Posterior vena cava (tissue), 2 donors: ENCODE measurements at places on chromosomes 3 and 15. TPM values are rescaled to one million over a fixed set of nuclear protein-coding genes. Genes with fewer than 3 reads are reported as not detected.
A peak's percentile ranks its signal among the peaks of the same experiment; 100 is the strongest.

The ADAMTSL3 gene
- total RNA-seq = 17.4 TPM

The AGTR1 gene
- total RNA-seq = 6.9 TPM

The ZIC1 gene
- total RNA-seq = 8.7 TPM

The PPCDC gene
- 11.0 TPM for total RNA-seq

The SMAD6 gene
- total RNA-seq = 18.4 TPM

The PAK6 gene
- 0.38 TPM for total RNA-seq

The PPP2R3A gene
- total RNA-seq = 10.6 TPM

The KLF13 gene
- 49.6 TPM for total RNA-seq

The LRRIQ4 gene
- total RNA-seq = not detected

The AMOTL2 gene
- 49.9 TPM for total RNA-seq

The ACOX2 gene
- 20.6 TPM for total RNA-seq

- DNase-seq = no peak
Observed at GRCh38 chr3:108096532-108097321, 5.9 kb upstream of the CD47 start.

DNA sequence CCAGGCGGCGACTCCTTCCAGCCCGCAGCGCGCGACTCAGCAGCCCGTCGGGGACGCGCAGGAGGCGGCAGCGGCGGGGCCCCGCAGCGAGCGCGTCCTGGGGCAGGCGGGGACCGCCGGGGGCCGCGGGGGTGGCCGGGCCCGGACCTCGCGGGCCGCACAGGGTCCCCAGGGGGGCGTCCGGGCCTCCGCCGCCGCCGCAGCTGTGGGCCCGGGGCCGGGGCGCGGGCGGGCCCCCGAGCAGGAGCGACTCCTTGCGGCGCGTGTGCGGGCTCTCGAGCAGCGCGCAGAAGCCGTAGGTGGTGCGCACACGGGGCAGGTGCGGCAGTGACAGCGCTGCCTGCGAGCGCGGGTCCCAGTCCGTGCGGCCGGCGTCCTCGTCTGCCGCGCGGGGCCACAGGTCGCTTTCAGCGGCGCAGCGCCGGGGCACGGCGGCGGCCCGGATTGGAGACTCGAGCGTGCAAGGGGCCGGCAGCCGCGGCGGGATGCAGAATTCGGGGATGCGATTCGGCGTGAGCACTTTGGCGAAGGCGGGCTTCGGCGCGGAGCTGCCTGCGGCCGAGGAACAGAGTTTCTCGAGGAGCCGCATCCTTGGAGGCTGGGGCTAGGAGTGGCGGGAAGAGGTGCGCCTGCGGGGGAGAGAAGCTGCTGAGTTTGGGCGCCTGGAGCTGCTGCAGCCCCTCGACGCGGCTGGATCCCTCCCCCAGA, 535 bp downstream of the C2CD4B start:
- DNase-seq = peak; percentile 78

DNA sequence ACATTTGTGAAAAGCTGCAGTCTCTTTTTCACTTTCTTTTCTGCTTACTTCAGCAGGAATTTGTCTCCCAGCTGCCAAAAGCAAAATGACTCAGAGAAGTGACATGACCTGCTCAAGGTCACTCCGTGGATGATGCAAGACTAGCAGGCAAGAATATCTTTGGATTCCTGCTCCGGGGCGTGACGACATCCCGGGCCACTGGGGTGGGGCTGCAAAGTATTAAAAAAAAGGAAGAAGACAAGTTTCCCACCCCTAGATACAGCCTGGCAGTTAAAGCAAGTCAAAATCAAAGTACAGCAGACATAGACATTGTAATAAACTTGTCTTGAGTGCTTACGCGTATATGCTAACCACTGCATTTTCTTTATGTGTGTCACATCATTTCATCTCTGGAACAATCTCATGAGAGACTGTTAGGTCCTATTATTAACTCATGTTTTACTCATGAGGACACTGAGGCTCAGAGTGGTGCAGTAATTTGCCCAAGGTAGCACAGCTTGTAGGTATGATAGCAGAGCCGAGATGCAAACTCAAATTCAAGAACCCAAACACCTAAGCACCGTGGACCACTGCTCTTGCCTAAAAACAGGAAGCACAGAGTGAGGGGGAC, 485.2 kb upstream of the PROK2 start:
- DNase-seq = peak; percentile 96

DNA sequence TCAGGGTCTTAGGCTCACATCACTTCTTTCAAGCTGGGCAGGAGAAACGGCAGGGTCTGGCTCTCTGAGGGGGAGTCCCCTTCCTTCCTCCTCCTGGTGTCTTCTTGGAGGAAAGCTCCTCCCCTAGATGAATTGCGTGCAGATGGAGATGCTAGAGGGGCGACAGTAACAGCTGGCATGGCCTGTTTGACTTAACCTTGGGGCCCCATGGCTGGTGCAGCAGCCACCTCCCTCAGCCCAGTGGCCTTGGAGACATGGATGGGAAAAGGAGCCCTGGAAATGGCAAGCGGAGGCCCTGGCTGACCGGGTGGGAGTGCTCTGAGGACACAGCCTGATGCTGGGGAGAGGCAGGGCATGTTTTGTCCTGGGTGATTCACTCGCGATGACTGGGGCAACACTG, 20.2 kb downstream of the PAK6 start:
- no peak for DNase-seq

- DNase-seq = no peak
Observed at GRCh38 chr3:134423153-134423552, 48.9 kb upstream of the AMOTL2 start.

GRCh38 chr3:101171681-101172191, 148.6 kb downstream of the IMPG2 start:
- no peak for DNase-seq

DNA sequence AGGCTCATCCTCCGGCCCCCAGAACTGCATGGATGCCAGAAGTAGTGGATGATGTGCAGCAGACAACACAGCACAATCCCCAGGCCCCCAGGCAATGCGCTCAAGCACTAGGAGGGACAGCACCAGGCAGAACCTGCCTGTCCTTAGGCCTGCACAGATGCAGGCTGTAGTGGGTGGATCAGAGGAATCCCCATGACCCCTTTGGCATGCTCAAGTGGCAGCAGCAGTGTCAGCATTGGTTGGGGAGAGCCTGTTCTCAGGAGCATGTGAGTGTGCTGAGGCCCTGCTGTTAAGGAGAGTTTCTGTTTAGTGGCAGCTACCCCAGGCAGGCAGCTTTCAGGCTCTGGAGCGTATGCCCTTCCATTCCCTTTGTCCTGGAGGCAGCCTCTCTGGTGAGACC, 25.1 kb upstream of the CD200R1L start:
- DNase-seq = no peak

- DNase-seq = no peak
Observed at GRCh38 chr15:97009031-97009431, 678.5 kb downstream of the NR2F2 start.

DNA sequence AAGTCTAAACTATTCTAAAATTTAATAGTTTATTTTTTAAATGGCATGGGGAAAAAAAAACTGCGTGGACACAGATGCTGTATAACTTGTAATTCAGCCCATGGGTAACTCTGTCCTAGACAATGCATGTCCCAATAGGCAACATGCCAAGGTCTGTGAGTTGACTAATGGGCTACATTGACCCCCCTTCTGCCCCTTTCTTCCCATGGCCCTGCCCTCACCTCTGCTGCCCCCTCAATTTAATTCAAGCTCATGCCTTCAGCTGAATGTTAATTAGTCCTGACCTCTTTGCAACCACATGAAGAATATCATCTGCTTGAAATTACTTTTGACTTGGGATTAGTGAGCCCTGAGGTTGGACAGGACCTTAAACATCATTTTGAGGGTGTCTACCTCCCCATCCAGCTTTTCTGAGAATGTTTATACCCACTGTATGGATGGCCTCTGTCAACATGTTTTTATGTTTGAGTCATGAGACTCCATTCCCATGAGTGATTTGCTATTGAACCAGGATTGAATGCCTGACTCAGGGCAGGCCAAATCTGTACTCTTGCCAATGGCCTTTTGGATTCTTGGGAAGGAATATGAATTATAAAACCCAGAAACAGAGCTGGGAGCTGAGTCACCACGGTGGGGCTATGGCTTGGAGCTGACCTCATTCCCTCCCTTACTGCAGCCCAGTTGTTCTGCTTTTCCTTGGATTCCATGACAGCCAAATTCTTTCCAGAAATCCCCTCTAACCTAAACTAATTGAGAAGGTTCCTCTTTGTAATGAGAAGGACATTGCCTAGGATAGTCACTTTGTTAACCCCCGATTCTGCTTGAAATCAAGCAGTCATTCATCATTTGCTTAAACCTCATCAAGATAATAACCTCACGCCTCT, 33.5 kb upstream of the PDE8A start:
- DNase-seq = peak; percentile 88

DNA sequence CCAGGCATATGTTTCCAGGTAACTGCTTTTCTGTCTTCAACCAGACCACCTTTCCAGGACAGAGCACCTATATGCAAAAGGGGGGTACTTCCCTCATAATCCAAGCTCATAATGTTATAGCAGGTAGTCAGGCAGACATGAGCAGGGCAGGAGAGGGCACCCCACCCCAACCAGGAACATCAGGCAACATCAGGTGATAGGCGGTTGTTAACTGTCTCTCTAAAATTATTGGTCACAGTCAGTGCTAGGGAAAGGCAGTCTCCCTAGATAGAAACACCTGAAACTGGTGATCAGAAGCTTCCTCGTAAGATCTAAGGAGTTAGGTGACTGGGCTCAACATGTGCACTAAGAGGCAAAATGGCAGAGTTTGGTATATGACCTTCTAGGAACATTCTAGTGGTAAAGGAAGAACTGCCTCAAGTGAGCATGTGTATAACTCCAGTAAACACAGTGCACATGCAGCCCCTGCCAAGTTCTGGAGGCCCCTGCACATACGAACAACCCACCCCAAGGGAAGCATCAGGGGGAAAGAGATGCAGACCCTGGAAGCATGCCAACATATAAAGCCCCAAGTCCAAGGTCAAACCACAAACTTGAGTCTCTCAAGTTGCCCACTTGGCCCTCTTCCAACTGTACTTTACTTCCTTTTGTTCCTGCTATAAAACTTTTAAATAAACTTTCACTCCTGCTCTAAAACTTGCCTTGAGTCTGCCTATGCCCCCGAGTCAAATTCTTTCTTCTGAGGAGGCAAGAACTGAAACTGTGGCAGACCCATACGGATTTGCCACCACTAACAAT, 270.9 kb downstream of the ULK4 start:
- no peak for DNase-seq

DNA sequence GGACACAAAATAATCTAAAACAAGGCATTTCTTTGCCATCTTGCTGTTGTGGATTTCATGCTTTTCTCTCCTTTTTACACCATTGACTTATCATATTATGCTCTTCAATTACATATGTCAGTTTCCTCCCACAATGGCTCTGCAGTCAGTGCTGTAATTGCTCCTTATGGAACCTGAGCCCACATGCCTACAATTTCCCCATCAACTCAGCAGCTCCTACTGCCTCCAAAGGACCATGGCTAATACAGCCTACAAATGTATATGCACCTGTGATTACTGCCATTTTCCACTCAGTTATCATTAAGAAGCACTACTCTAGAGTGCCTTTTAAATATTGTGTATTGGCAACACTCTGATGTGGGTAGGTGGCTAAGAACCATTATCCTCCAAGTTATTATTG, 30.8 kb downstream of the RTP4 start:
- no peak for DNase-seq

- no peak for DNase-seq
Observed at GRCh38 chr15:42134617-42135245, 21.7 kb downstream of the PLA2G4F start.

DNA sequence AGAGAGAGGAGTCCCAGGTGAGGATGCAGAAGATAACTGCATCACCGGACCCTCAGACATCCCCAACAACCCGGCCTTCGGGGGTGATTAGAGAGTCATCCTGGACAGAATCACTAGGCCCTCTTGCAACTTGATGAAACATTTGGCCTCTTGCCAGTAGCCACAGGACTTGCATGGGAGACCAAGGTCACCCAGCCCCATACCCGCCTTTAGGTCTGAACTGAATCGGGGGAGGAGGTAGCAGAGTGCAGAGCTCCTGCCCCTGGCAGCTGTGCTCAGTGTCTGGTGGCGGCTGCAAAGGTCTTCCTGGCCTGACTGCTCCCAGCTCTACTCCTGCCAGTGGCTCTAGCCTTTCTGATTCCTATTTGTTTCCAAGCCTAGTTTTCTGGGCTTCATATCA, 12.4 kb downstream of the PIF1 start:
- no peak for DNase-seq

GRCh38 chr3:169143506-169143905, 520.0 kb downstream of the MECOM start:
- DNase-seq = no peak

DNA sequence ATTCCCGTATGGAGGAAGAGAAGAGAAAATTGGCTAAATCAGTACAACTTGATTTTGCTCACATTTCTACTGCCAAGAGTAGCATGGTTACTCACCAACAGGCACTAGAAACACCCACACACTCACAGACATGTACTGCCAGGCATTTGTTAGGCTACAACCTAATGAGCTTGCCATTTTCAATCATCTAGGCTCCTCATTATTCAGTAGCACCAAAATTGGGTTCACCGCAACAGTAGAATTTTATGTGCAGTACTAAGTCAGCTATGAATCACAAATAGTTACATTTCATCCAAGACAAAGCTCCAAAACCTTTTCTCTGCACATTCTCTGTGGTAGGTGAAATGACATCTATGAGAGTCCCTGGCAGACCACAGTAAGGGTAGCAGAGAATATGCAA, 15.0 kb upstream of the THUMPD3 start:
- no peak for DNase-seq

DNA sequence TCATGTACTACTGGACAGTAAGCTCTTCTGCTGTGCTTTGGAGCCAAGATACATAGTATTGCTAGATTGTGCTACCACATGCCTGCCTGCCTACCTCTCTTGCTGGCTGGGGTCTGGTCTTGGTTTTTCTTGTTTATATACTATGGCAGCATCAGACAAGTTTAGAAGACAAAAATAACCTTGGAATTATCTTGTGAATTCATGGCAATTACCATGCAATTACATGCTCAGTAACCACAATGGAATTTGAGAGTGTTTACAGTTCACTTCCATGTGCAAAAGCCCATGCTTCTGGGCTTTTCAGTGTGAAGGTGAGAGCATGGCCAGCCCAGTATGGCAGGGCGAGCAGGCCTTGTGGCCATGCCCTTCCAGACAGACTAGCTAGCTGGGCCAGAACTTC, 48.0 kb upstream of the C15orf61 start:
- DNase-seq = no peak

DNA sequence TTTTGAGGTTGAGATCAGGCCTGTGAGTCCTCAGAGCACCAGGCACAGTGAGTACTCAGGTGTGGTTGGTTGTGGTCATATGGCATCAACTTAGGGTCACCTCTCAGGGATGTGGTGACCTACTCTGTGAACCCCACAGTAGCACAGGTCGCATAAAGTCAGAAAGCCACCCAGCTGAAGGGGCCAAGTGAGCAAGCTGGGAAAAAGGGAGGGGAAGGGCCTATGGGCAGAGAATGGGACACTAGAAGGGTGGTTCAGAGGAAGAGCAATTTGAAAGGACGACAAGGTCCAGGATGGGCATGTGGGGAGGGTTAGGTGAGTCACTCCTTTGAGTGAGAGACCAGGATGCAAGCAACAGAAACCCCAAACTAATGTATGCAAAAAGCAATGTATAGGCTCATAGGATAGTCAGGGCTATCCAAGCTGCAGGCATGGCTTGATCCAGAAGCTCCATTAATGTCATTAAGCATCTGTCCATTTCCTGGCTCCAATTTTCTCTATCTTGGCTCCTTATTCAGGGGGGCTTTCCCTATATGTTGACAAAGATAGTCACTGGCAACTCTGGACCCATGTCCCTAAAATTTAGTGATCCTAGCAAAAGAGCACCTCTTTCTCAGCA, 33.5 kb downstream of the HMCES start:
- no peak for DNase-seq

- DNase-seq = no peak
Observed at GRCh38 chr3:32076566-32076965, 29.9 kb upstream of the GPD1L start.

GRCh38 chr15:34584330-34584668, 848 bp upstream of the GOLGA8B start:
- DNase-seq = peak; percentile 64

- DNase-seq = no peak
Observed at GRCh38 chr3:195023576-195023975, 247.4 kb downstream of the XXYLT1 start.
